ENCODE measurements at places on chromosomes 11 and 22. TPM values are rescaled to one million over a fixed set of nuclear protein-coding genes. Genes with fewer than 3 reads are reported as not detected.

DNA sequence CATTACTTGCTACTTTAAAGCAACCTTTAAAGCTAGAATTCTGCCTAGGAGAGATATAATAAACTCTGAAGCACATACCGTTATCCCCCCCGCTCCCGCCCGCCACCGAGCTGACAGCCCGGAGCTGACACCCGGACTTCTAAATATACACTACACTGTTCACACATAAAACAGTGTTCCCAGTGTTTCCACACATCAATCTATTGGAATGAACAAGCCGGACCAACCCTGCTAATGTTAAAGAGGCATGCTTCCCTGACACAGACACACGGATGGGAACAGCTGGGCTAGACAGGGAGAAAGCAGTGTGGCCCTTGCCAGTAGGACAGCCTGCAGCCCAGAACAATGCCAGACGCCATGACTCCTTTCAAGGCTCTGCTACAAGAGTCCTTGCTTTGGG is 108.4 kb upstream of the CSNK2A3 start:
- H3K27me3 ChIP-seq: no peaks in the 10 kb centered on the region
- DNase-seq: no peak
- H3K36me3 ChIP-seq: no peaks in the 10 kb centered on the region

Gene CYTH4
- total RNA-seq: 33.1 TPM

- no peaks in the 10 kb centered on the region for H3K4me1 ChIP-seq
- DNase-seq: no peak
- H3K27me3 ChIP-seq: no peaks in the 10 kb centered on the region
- H3K27ac ChIP-seq: no peak overlapping the region
These were observed 33.1 kb downstream of the TRIM66 start for GRCh38 chr11:8649361-8649760.

DNA sequence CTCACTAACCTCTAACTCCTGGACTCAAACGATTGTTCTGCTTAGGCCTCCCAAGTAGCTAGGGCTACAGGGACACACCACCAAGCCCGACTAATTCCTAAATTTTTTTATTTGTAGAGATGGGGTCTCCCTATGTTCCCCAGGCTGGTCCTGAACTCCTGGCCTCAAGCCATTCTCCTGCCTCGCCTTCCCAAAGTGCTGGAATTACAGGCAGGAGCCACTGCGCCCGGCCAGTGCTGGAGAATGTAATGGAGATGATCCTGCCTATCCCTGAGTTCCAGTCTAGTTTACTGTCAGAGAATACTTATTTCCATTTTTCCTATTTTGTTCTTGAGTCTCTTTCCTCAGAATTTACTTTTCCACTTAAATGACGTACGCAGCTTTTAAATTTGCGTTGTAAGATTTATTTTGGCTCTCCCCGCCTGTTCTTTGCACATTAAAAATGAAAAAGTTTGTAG is at the start of gene CHEK1:
Gene CHEK1 (plus strand): TSS at position 408 of the 458 bp plus-strand sequence. CDS start 1,606 bp downstream, outside the sequence.
- peak within 1 kb of the TSS; percentile 98 for H3K27ac ChIP-seq
- H3K36me3 ChIP-seq: peaks cover 56% of the 10 kb centered on the region
- H3K4me3 ChIP-seq: peak within 1 kb of the TSS; percentile 88
- no peaks in the 10 kb centered on the region for H3K27me3 ChIP-seq
- DNase-seq: no peak

Gene EMID1
- not detected for total RNA-seq

DNA sequence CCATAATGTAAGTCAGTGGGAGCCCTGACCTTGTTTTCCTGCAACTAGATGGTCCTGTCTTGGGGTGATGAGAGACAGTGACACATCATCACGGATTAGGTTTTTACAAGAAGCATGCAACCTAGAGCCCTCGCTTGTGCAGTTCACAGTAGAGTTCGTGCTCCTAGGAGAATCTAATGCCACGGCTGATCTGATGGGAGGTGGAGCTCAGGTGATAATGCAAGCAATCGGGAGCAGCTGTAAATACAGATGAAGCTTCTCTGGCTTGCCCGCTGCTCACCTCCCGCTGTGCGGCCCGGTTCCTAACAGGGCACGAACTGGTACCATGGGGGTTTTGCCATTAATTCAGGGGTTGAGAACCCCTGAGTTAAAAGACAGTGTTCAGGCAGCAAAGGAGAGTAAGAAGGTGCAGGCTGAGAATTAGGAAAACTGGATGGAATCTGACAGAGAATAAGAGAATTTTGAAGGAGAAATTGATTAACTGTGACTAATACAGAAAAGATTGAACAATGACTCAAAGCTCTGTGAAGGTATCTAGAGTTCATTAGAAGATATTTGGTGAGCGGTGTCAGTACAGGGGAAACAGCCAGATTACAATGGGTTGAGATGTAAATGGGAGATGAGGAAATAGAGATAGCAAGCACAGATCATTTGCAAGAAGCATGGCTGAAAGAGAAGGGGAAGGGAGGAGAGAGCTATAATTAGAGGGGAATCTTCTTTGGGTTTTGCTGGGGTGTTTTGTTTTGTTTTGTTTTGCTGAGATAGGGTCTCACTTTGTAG is 21.0 kb downstream of the WEE1 start:
- no peaks in the 10 kb centered on the region for H3K4me1 ChIP-seq
- peaks cover 9% of the 10 kb centered on the region for H3K36me3 ChIP-seq

- H3K27me3 ChIP-seq: peaks cover 8% of the 10 kb centered on the region
- H3K27ac ChIP-seq: no peak overlapping the region
- no peak for DNase-seq
- no peak overlapping the region for H3K4me3 ChIP-seq
These were observed 80.2 kb downstream of the PLEKHA7 start for GRCh38 chr11:16933756-16934603.

DNA sequence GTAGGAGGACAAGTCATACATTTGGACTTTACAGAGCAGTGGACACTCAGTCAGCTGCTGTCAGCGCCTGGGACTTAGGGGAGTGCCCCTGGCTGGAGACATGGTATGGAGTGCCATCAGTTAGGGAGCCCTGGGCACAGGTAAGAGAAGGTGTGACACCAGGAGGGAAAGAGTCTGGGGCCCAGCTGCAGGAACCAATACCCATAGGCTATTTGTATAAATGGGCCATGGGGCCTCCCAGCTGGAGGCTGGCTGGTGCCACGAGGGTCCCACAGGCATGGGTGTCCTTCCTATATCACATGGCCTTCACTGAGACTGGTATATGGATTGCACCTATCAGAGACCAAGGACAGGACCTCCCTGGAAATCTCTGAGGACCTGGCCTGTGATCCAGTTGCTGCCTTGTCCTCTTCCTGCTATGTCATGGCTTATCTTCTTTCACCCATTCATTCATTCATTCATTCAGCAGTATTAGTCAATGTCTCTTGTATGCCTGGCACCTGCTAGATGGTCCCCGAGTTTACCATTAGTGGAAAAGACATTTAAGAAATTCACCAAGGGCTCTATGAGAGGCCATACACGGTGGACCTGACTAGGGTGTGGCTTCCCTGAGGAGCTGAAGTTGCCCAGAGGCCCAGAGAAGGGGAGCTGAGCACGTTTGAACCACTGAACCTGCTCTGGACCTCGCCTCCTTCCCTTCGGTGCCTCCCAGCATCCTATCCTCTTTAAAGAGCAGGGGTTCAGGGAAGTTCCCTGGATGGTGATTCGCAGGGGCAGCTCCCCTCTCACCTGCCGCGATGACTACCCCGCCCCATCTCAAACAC is 850 bp upstream of the MIF start:
- peaks cover 33% of the 10 kb centered on the region for H3K36me3 ChIP-seq
- peak overlapping the region; percentile 91 for H3K4me3 ChIP-seq
- H3K4me1 ChIP-seq: peaks cover 23% of the 10 kb centered on the region
- no peaks in the 10 kb centered on the region for H3K27me3 ChIP-seq
- peak overlapping the region; percentile 96 for H3K27ac ChIP-seq
- DNase-seq: no peak

GRCh38 chr22:28429711-28430110 is 249.9 kb downstream of the TTC28 start:
- no peaks in the 10 kb centered on the region for H3K4me1 ChIP-seq
- H3K27ac ChIP-seq: no peak overlapping the region
- DNase-seq: no peak

DNA sequence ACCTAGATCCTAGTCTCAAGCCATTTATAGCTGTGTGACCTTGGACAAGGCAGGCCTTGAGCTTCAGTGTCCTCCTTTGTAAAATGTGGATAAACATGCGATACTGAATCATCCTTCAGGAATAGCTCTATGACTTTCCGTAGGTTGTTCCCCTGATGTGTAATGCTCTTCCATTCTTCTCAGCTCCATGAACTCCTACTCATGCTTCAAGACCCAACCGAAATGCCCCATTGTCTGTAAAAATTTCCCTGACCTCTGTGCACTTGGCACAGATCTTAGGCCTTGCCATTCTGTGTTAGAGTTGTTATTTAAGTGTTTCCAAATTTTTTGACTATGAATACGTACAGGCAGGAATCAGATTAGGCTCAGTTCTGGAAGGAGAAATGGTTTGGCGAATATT is 3.3 kb upstream of the BEST1 start:
- H3K4me3 ChIP-seq: no peak overlapping the region
- H3K4me1 ChIP-seq: peaks cover 5% of the 10 kb centered on the region
- peaks cover 2% of the 10 kb centered on the region for H3K27me3 ChIP-seq
- no peak for DNase-seq

GRCh38 chr11:129209891-129210830 is 18.0 kb upstream of the ARHGAP32 start:
- no peaks in the 10 kb centered on the region for H3K27me3 ChIP-seq
- H3K4me1 ChIP-seq: no peaks in the 10 kb centered on the region
- DNase-seq: no peak
- H3K4me3 ChIP-seq: no peak overlapping the region

Data from activated CD4-positive, alpha-beta T cell treated with anti-CD3 and anti-CD28 coated beads for 36 hours (primary cell).